A172 (cell line): ENCODE measurements at places on chromosomes 6 and 20. TPM values are rescaled to one million over a fixed set of nuclear protein-coding genes. Genes with fewer than 3 reads are reported as not detected.

DNA sequence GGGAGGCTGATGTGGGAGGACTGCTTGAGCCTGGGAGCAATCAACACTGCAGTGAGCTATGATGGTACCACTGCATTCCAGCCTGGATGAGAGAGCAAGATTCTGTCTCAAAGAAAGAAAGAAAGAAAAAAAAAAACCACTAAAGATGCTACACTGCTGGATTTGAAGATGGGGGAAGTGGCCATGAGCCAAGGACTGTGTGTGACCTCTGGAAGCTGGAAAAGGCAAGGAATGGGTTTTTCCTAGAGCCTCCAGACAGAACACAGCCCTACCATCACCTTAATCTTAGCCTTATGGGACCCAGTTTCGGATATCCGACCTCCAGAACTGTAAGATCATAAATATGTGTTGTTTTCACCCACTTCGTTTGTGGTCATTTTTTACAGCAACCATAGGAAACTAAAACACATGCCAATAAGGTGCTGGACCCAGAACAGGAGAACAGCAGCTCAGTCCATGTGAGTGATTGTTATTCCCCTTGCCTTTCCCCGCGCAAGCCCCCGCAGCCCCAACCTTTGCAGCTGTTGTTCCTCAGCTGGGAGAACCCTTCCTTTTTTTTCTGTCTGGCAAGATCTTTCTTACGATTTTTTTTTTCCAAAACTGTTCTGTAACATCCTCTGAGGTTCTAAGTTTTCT, 11.1 kb upstream of the VAPB start:
- no peak for DNase-seq

DNA sequence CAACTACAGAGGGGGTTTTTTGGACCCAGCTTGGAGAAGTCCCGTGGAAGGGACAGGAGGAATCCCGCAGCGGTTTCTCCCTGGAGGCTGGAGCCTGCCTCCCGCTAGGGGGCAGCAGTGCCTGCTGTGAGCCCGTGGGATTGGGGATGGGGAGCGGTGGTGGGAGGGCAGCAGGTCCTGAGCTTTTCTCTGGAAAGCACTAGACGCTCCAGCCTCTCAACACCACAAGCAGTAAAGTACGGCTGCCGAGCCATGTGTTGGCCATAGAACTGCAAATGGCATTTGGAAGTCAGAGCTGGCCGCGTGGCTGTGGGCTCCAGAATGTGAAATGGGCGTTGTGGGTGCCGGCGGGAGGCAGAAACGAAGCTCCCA, 47.8 kb downstream of the GMPR start:
- DNase-seq: no peak

DNA sequence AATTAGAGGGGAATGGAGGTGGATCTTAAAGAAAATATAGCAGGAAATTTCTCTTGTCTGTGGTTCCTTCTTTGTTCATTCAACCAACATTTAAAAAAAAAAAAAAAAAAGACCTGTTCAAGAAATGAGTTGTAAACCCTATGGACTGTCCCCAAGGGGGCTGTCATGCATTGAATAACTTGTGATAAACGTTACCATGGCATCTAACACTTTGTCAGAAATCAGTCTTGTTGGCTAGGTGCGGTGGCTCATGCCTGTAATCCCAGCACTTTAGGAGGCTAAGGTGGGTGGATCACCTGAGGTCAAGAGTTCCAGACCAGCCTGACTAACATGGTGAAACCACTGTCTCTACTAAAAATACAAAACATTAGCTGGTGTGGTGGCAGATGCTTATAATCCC, 381.7 kb downstream of the BCKDHB start:
- DNase-seq: no peak

DNA sequence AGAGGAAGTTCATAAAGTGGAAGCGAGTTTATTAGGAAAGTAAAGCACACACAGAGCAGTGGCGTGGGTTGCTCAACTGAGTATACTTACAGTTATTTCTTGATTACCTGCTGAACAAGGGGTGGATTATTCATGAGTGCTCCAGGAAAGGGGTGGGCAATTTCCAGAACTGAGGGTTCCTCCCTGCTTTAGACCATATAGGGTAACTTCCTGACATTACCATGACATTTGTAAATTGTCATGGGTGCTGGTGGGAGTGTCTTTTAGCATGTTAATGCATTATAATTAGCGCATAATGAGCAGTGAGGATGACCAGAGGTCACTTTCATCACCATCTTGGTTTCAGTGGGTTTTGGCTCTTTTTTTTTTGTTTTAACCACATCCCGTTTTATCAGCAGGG, 29.8 kb downstream of the PDYN start:
- DNase-seq: no peak

- peak; percentile 7 for DNase-seq
These were observed 5.3 kb downstream of the SFTA2 start for GRCh38 chr6:30926644-30927043.

- DNase-seq: no peak
These were observed 47.1 kb downstream of the E2F3 start for GRCh38 chr6:20448828-20449227.

DNA sequence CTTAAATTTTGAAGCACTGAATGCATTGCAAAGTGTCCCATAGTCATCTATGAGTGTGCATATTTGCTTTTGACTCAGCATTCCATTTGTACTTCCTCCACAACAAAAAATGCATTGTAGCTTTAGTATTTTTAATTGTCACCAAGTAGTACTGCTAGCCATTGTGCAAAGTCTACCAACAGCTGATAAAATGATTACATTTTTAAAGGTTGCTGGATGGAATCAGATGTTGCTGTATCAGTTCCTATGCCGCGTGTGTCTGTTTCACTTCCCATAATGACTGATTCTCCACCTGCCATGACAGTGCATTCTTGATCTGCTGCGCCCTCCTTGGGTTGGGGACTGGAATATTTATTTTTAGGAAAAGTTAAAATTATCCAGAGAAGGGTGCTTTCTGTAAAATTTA, 41.2 kb downstream of the SLX4IP start:
- DNase-seq: peak; percentile 6

- DNase-seq: peak; percentile 28
These were observed 383.8 kb downstream of the TFAP2A start for GRCh38 chr6:10030942-10031537.

Gene PDYN
- total RNA-seq: not detected in 2 replicates

Gene TFAP2A
- 5.2 TPM in 2 replicates for total RNA-seq

Gene TRDN
- 0.09 and 0.17 TPM in 2 replicates for total RNA-seq

Gene LINC00237
- not detected in 2 replicates for total RNA-seq
